ENCODE measurements at places on chromosomes 4 and X.

DNA sequence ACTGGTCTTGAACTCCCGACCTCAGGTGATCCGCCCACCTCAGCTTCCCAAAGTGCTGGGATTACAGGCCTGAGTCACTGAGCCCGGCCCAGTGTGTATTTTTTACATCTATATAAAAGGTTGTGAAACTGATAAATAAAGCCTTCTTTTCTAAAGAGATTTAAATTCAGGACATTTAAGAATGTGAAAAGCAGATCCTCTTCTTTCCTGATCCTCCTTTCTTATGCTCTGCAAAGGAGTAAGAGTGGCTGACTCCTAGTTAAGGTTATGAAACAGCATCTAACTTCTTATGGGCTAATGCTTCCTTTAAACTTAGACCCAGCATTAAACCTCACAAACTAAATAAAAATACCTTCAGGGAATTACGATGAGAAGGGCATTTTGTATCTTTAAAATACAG lies 197.7 kb upstream of the MAB21L2 start:
- DNase-seq, result no peak

DNA sequence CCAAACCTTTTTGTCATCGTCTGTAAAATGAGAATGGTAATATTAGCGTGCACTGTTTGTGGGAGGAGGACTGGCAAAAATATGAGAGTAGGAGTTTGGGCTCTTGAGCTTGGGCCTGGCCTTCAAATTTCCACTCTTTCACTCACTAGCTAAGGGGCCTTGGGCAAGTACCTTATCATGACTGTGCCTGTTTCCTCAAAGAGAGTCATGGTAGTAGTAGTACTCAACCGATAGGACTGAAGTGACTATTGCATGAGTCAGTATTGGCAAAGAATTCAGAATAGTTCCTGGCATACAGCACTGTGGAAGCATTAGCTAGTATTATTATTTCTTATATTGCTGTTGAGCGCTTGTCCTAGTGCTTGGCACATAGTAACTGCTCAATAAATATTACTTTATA lies 16.0 kb upstream of the RBM3 start:
- no peak for DNase-seq

- DNase-seq, result no peak
Observed at GRCh38 chrX:131424895-131425294, 119.0 kb upstream of the OR13H1 start.

DNA sequence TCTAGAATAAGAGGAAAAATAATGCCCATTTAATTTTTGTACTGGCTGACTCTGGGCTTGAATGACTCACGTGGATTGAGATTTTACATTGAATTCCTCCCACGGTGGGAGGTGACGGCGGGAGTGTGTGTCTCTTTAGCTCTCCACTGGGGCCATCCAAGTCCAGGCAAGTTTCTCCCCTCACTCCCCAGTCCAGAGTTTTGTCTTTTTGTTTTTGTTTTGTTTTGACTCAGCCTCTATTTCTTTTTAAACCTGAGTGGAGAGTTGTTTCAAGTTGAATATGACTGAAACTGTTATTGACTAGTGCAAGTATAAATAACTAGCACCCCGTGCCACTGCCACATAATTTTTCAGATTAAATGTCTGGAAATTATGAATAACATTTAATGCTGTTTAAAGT lies 13.6 kb downstream of the CHST7 start:
- no peak for DNase-seq

GRCh38 chr4:62517716-62518115 lies 1317.6 kb downstream of the ADGRL3 start:
- no peak for DNase-seq

- no peak for DNase-seq
Observed at GRCh38 chrX:153388722-153389459, 12.3 kb downstream of the PNMA6E start.

GRCh38 chr4:8321220-8321619 lies 51.7 kb downstream of the HTRA3 start:
- no peak for DNase-seq

- DNase-seq, result no peak
Observed at GRCh38 chr4:159966746-159967145, 863.9 kb downstream of the RAPGEF2 start.

GRCh38 chr4:3666263-3666662 lies 99.9 kb upstream of the ADRA2C start:
- no peak for DNase-seq

GRCh38 chr4:145058256-145058655 lies 39.7 kb downstream of the ANAPC10 start:
- no peak for DNase-seq

- DNase-seq, result no peak
Observed at GRCh38 chrX:1273896-1274295, 5.3 kb downstream of the CSF2RA start.

GRCh38 chr4:54063229-54063628 lies 1.2 kb downstream of the CHIC2 start:
- DNase-seq, result no peak

DNA sequence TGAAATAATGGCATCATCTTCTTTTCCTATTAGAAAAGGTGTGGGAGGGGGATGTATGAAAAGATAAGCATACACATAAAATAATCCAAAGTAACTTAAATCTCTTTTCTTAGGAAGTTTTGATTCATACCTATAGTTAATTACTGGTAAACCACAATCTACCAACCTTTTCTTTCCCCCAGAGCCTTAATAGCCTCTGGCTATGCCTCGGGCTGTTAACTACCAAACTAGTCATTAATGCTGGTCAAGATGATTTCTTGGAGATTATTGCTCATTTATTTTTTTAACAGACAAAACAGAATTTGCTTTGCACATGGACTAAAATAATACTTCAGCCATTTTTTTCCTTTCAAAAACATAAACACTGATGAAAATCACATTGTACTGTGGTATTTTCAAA lies 16.9 kb downstream of the NAA11 start:
- DNase-seq, result no peak

DNA sequence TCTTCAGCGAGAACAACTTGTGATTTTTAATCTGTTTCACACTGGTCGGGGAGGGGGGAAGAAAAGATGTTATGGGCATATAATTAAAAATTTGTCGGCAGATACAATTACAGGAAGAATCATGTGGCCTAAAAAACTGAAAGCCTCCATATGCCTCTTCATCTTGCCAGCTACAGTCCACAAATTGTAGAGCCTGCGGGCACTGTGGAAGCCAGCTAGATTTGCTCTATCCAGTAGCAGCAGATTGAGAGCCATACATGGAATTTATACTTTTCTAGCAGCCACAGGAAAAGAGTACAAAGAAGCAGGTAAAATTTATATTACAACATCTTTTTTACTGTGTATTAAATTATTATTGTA lies 147.3 kb downstream of the TBL1X start:
- DNase-seq, result no peak

- no peak for DNase-seq
Observed at GRCh38 chrX:143466130-143466529, 51.1 kb downstream of the SPANXN3 start.

- DNase-seq, result no peak
Observed at GRCh38 chr4:120902925-120903324, 19.6 kb downstream of the PRDM5 start.

DNA sequence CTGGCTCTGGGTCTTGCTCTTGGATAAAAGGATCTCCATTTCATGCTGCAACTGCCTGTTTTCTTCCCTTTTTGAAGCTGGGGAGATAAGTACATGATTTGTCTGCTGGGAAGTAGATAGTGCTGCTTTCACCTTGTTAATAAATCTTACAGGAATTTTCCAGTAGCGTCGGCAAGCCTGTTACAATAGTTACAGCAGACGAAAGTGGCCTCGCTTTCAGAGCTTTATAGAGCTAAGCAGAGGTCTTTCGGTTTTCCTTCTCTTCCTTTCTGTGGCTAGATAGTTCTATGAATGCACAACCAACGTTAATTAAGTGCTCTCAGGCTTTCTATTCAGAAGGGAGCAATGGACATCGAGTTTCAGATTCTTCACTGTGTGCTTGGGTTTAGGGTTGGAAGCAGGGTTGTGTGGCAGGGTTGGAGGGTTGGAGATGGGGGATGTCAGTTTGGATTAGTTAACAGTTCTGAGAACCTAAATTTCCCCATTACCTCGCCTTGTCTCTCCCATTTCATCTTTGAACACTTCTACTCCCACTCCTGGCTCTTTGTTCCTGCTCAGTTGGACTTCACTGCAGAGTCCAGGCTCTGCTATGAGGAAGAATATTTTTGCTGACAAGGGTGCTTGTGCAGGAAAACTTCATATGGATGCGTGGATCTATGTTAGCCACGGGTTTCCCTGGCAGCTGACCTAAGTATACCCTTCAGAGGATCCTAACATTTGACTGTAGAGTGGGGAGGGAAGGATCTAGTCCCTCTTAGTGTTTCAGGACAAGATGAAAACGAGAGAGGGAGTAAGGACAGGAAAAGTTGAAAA lies 237.9 kb downstream of the ARHGAP10 start:
- no peak for DNase-seq

DNA sequence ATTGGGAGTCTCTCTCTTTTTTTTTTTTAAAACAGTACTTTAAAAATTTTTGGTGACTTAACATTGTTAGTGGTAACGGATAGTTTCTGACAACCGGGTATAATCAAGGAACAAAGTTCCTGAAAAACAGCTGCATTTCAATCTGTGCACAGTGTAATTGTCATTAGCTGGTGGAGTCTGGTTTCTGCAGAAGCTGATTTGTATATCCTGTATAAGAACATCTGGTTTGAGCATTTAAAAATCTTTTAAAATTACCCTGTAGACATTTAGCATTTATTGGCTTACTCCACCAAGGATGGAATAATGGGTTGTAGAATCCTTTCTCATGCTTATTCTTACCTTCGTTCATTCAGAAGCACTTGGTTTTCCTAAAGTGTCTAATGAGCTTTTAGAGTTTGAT lies 11.2 kb downstream of the JADE1 start:
- DNase-seq, result no peak

- DNase-seq, result no peak
Observed at GRCh38 chr4:75726577-75726976, 2.2 kb downstream of the USO1 start.

GRCh38 chr4:1243451-1244080 lies 5.4 kb downstream of the CTBP1 start:
- no peak for DNase-seq

- DNase-seq, result no peak
Observed at GRCh38 chr4:121800638-121800960, 524 bp upstream of the EXOSC9 start.

- peak; percentile 64 for DNase-seq
Observed at GRCh38 chrX:39196192-39197102, 395.2 kb downstream of the MID1IP1 start.

GRCh38 chrX:9355739-9356138 lies 109.1 kb upstream of the TBL1X start:
- no peak for DNase-seq

GRCh38 chrX:65744965-65745364 lies 77.5 kb downstream of the MSN start:
- no peak for DNase-seq

- no peak for DNase-seq
Observed at GRCh38 chr4:128958194-128958593, 135.1 kb downstream of the SCLT1 start.

DNA sequence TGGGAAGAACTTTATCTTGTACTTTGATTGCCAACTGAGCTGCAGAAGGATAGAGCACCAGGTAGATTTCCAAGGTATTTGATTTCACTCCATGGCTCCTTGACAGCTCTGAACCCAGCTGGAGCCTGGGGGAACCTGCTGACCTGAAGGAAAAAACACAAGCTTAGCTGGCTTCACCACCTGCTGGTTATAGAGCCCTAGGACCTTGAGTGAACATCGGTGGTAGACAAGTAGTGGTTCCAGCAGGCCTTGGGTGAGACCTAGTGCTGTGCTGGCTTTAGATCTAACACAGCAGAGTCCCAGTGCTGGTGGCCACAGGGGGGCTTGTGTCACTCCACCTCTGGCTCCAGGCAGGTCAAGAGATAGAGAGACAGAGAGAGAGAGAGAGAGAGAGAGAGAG lies 1102.6 kb downstream of the ADGRL3 start:
- no peak for DNase-seq

DNA sequence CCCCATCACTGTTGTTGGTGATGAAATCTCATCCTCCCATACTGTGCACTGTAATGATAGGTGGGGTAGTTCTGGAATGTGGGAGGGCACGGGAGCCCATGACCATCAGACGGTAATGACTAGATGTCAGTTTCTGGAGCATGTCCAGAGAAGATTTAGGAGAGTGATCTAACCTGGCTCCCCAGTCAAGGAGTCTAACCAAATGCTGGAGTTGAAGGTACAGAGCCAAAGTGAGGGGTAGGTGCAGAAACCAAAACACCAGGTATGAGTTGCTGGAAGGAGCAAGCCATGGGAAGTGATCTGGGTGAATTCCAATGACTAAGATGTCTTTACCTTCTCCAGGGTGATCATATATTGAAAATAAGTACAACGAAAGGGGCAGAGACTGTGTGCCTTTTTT lies 296.9 kb downstream of the INPP4B start:
- DNase-seq, result no peak

- no peak for DNase-seq
Observed at GRCh38 chr4:185207466-185207865, 1.9 kb upstream of the SNX25 start.

DNA sequence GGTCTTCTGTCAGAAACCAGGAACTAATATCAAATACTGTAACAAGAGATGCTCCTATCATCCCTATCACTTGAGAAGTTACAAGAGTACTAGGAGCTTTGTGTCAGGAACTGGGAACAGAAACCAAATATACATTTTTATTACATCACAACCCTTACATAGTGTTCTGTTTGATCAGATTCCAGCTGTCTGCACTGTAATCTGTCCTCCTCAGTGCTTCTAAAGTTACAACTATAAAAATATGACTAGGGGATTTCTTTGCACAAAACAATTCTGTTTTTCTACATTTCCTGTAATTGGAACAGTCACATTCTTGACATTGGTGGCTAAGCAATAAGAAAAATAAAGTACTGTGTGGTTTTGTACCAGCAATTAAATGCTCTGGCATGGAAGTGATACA lies 686.0 kb downstream of the PDHA2 start:
- no peak for DNase-seq

DNA sequence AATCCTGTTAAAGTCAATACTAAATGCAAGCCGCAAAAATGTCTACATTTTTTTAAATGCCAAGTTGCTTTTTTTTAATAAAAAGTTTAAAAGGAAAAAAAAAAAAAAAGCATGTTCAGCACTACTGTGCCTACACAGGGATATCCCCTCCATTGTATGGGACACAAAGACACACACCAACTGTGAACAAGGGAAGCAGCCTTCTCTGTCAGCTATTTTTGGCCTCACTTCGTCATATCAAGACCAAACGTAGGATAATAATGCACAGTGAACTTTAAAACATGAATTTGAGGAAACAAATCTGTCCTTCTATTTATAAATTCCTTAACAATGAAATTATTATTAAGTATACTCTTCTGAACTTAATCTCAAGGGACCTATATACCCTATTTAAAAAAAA lies 4.4 kb downstream of the FBXW7 start:
- DNase-seq, result no peak

DNA sequence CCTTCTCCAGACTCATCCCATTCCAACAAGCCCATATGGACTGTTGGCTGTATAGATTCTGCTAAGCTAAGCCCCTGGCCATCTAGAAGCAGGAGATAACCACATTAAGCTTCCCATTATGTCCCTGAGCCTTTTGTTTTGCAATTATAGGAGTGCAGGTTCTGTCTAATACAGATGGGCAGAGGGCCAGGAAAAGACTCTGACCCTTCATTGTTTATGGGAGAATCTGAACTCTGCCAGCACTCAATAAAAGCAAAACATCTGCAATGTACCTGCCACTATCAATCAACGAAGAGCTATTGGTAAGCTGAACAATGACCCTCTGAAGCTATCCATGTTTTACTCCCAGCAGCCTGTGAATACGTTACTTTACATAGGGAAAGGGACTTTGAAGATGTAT lies 207.3 kb upstream of the CLNK start:
- no peak for DNase-seq
